CD4-positive, alpha-beta T cell treated with Interleukin-6 at 100 ng/mL for 8 hours (primary cell): ENCODE measurements at places on chromosomes 3 and 15.

GRCh38 chr15:62894322-62895085 is 148.0 kb upstream of the TPM1 start:
- DNase-seq = no peak

- no peak for DNase-seq
Observed at GRCh38 chr15:90891346-90891949, 7.1 kb downstream of the FES start.

- peak; percentile 31 for DNase-seq
Observed at GRCh38 chr3:18988614-18989229, 159.6 kb upstream of the KCNH8 start.

DNA sequence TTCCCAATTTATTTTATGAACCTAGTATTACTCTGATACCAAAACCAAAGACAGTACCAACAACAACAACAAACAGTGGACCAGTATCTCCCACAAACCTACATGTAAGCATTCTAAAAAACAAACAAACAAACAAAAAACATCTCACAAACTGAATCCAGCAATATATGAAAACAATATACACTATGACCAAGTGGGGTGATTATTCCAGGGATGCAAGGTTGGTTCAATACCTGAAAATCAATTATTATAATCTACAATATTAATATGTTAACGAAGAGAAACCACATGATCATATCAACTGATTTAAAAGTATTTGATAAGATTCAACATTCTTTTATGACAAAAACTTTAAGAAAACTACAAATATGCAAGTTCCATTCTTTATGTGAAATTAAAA is 391.3 kb downstream of the MAGI1 start:
- no peak for DNase-seq

DNA sequence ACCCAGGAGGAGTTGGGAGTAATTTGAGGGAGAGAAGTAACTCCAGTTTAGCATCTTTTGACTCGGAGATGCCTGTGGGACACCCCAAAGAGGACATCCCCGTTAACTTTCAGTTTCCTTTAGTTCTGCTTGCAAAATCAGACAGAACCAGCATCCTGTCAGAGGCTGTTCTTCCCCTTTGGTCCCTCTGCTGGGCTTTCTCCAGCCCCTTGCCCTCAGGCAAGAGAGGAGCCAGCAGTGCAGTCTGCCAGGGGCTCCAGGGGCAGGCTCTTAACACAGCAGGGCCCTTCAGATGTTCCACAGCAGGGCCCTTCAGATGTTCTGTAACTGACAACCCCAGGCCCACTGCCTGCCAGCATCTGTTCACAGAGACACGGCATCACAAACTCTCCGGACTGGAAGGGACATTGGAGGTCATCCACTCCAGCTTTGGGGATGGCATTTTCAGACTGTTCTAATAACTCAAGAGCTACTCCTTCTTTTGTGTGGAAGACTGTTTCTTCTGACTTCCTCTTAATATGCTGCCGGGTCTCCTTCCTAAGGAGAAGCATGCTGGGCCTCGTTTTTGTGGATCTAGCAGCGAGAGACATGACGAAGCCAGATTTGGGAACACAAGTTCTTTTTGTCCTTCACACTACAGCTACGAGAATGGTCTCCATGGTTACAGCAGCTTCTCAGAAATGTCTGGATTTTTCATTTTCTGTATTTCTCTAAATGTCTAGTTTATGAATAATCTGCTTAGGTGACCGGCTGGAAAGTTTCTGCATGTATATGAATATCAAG is 51.9 kb downstream of the KY start:
- no peak for DNase-seq

DNA sequence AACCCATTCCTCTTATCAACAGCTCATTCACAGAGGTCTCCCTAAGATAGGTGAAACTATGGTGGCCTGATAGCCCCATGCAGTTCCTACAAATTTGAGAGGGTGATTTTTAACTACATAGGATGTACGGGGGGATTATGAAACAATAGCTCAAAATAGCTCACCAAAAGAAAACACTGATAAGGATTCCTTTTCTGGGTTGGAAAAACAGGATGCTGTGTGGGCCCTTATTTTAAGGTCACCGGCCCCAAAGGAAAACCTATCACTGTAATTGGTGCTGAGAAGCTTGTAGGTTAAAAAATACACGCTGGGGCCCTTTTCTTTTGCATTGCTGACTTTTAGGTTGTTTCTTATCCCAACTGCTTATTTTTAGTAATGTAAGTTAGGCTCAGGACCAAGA is 627.4 kb downstream of the MAGI1 start:
- no peak for DNase-seq

- DNase-seq = no peak
Observed at GRCh38 chr15:77869021-77869895, 208.3 kb downstream of the TBC1D2B start.

DNA sequence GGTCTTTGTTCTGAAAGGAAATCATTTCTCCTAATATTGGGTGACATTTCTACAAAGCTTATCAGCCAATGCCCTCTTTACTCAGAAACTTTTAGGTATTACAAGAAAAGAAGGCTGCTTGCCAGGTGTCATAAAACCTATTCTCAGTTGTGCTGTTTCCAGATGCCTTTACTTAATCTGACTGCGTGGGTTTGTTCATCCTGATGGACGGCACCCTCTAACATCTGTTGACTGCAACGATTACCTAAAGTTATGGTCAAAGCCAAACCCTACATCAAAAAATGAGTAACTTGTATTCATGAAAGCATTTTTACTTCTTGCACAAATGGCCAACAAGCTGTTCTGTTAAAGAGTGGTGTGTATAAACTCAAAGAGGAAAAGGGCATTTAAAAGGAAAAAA is 207.7 kb upstream of the PDZRN3 start:
- no peak for DNase-seq

DNA sequence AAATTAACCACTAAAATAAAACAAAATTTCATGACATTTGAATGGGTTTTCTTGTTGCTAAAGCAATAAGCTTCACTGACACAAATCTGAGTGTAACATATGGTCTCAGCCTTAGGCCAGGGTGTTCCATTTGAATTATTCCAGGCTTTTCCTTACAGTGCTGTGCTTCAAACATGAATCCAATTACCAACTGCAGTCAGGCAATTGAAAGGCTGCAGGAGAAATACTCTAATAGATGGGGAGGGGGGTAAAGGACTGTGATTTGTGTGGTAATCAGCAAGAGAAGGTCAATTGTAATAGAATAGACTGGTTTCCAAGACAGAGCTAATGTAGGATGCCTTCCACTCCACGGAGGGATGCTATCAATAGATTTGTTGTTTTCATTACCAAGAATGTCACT is 466.7 kb downstream of the C3orf38 start:
- DNase-seq = no peak

GRCh38 chr3:177810162-177810623 is 612.9 kb upstream of the TBL1XR1 start:
- no peak for DNase-seq

DNA sequence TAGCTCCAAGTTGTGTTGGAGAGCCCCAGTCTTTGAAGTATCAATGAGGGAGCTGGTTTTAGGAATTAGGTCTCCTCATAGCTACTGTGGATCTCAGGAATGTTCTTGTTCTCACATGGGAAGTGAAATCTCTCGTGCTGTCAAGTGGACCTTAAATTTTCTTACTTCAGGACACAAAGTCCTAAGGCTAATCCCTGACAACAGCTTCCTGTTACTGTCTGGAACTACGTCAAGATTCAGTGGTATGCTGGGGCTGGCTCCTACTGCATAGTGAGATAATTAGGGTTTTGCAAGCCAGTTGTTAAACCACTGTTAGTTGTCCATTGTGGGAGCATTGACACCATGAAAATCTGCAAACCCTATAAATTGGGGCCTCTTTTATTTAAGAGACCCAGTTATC is 22.8 kb downstream of the MESP1 start:
- no peak for DNase-seq

GRCh38 chr3:22360970-22361369 is 610.0 kb upstream of the ZNF385D start:
- DNase-seq = no peak

GRCh38 chr3:19598870-19599269 is 335.1 kb downstream of the EFHB start:
- DNase-seq = no peak

DNA sequence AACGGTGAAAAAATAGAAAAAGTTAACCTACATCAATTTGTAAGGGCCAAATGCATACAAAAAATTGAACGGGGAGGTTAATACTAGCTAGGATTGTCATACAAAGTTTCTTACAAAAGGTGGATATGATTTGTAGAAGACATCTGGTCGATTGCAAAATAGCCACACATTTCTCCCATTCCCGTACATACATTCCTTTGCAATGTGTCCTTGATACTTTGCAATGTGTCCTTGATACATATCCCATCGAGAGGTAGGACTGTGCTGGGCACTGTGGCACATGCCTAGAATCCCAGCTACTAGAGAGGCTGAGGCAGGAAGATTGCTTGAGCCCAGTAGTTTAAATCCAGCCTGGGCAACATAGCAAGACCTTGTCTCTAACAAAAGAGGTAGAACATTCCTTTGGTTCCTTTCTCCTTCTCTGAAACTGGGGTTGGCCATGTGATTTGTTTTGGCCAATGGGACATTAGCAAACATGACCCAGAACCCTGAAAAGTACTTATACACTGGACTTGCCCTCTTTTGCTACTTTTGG is 9.5 kb downstream of the TTBK2 start:
- no peak for DNase-seq

GRCh38 chr3:124833710-124834332 is 53.3 kb downstream of the ITGB5 start:
- no peak for DNase-seq

DNA sequence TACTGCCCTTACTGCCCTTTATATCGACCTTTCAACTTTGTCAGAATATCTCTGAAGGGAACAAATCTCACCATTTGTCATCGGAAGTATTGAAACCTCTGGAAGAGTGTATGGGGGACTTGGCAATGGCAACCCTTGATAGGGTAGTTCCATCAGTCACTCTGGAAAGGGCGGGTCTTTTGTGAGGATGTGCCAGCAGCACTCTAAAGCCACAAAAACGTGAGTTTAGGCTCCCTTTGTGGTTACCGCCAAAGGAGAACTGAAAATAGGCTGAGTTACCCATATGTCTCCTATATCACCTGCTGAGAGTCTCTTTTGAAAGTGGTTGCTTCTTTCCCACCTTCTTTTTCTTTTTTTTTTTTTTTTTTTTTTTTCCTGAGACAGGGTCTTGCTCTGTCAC is 296.8 kb upstream of the CHRM5 start:
- DNase-seq = no peak

GRCh38 chr15:56778761-56779160 is 45.5 kb upstream of the ZNF280D start:
- DNase-seq = no peak

- no peak for DNase-seq
Observed at GRCh38 chr3:50260942-50261441, 8.0 kb upstream of the SEMA3B start.

DNA sequence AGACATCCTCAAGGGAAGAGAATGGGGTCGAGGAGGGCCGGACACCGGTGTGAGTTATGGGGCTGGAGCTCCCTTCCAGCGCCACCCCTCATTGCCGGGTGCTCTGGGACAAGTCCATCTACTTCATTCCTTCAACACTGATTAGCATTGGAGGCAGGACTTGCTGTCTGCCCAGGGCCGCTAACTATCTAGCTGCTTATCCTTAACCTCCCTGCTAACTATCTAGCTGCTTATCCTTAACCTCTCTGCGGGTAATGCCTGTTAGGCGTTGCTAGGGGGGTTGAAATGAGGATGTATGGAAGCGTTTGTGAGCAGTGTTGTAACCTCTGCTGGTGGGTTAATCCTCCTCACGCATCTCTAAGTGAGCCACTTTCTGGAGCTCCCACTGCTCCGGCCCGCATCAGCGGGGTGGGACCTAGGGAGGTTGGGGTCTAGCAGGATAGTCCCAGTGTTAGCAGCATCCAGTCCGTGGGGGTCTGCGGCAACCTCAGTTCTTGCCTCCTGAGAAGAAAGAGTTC is 10.9 kb upstream of the CHAC1 start:
- DNase-seq = no peak

- DNase-seq = no peak
Observed at GRCh38 chr3:29561651-29562149, 280.8 kb downstream of the RBMS3 start.

GRCh38 chr15:38867556-38867955 is 302.9 kb upstream of the RASGRP1 start:
- DNase-seq = no peak

- DNase-seq = no peak
Observed at GRCh38 chr3:140035871-140036270, 100.9 kb downstream of the CLSTN2 start.

GRCh38 chr3:66449411-66449974 is 51.3 kb downstream of the LRIG1 start:
- no peak for DNase-seq

- DNase-seq = no peak
Observed at GRCh38 chr3:193831495-193832455, 238.8 kb downstream of the OPA1 start.

- no peak for DNase-seq
Observed at GRCh38 chr3:67311440-67311839, 313.3 kb downstream of the KBTBD8 start.

DNA sequence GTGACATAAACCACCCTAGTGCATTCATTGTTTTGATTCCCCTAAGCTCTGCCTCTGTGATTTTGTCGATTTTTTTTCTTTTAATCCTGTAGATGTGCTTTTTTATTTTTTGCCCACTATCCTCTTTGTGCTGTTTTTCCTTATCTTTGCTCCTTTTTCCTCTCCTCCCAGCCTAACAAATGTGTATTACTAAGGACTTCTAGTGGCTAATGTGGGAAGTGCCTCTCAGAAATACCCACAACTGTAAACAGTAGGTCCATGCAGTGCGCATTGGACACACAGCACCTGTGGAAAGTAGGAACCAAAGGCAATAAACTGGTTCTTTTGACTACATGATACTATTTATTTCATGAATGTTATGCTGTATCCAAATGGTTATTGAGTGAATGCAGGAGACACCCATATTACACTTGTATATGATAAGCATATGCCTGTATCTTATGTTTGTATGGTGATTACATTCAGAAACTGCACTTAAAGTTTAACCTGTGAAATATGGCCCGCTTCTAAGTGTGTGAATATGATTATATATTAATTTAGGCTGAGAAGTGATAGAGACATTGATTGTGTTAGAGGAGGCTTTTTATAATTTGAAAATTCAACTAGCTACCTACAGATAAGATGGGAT is 147.8 kb downstream of the PLCL2 start:
- no peak for DNase-seq

GRCh38 chr3:63886858-63887257 is 23.2 kb downstream of the ATXN7 start:
- no peak for DNase-seq

DNA sequence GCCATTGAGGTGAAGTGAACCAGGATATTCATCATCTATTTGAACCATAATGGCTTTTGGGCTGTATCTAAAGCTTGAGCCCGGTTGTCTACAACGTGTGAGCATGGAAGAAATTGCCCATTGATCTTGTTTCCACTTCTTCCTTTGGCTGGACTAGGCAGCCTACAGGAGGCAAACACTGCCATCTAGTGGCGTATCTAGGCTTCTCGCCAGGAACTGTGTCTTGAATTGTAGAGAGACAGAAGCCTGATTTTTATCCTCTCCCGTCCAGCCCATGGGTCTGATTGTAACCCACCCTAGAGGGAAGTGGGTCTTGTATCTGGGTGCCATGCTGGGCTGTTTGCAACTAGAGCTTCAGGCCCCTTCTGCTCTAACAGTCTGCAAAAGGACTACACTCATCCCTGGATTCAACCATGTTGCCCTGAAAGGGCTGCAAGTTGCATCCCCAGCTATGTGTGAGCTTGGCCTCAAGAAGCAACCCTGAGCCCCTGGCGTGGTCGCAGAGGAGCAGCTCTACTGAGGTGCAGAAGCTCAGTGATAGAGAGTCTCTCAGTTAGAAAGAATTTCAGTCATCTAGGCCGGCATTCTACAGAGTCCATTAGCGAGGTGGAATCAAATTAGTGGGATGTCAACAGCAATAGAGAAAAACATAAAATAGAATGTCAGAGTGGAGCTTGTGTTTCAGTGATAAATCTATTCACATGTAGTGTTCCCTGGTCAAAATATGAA is 170.2 kb upstream of the UMPS start:
- DNase-seq = peak; percentile 57
